SIG-M5 (cell line): ENCODE measurements at places on chromosomes 4 and X.

GRCh38 chrX:107384397-107385105, 64.9 kb upstream of the FRMPD3 start:
- DNase-seq: no peak

DNA sequence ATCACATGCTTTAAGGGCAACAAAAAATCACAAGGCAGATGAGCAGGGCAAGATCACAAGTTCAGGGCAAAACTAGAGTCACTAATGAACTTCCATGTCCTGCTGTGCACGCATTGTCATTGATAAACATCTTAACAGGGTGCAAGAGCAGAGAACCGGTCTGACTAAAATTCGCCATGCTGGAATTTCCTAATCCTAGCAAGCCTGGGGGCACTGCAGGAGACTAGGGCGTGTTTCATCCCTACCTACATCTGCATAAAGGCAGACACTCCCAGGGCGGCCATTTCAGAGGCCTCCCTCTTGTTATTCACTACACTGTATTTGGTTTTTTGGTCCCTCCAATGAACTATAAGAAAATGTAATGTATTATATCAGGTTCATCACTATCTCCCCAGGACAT, 203.6 kb downstream of the ARHGEF9 start:
- no peak for DNase-seq

DNA sequence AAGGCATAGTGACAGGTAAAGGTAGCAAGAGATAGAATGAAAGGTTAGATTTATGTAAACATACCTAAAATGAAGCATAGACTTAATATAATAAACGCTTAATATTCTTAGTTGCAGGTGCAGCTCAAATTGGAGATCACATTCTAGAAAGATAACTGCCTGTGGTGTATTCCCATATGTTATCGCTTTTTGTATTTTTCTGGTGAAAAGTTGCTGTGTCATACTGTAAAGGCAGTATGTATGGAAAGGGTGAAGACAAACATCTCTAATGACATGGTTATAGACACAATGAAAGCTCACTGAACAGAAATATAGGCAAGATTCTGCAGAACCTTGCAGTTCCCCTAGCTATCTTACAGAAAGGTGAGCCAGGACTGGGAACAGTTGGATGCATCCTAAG, 240.3 kb downstream of the DCLK2 start:
- no peak for DNase-seq

DNA sequence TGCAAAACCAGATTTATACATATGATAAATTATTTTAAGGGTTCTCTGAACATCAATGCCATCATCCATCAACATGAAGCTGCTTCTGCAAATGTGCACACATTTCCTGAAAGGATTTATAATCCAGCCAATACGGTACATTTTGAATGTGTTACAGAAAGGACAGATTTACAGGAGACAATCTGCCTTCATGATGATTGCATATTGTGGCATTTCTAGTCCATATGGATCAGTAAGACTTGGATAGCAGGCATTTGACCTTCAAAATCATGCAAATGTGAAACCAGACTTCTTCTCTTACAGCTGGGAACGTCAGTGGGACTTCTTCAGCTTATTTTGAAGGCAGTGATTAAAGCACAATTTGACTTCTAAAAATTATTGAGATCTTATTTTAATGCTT, 217.3 kb upstream of the GK2 start:
- no peak for DNase-seq

DNA sequence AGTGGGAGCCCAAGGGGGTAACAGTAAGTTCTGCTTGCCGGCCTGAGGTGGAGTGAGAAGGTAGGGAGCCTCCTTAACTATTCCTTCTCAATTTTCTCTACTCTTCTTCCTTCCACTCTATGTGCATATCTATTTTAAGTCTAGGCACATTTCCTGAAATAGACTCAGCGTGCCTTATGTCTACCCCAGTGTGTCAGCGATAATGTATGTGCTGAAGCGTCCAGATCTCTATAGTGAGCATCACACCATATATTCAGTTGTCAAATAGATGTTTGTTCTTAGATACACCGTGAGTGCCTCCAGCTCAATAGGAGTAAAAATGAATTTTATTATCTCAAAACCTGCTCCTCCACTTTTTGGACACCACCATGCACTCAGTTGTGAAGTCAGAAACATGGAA, 51.5 kb upstream of the RAB33B start:
- no peak for DNase-seq

GRCh38 chrX:115030625-115031024, 13.2 kb upstream of the IL13RA2 start:
- no peak for DNase-seq

- DNase-seq: no peak
Measured at GRCh38 chrX:30414144-30414543, 105.0 kb upstream of the NR0B1 start.

- no peak for DNase-seq
Measured at GRCh38 chr4:168394556-168394955, 76.0 kb upstream of the DDX60 start.

DNA sequence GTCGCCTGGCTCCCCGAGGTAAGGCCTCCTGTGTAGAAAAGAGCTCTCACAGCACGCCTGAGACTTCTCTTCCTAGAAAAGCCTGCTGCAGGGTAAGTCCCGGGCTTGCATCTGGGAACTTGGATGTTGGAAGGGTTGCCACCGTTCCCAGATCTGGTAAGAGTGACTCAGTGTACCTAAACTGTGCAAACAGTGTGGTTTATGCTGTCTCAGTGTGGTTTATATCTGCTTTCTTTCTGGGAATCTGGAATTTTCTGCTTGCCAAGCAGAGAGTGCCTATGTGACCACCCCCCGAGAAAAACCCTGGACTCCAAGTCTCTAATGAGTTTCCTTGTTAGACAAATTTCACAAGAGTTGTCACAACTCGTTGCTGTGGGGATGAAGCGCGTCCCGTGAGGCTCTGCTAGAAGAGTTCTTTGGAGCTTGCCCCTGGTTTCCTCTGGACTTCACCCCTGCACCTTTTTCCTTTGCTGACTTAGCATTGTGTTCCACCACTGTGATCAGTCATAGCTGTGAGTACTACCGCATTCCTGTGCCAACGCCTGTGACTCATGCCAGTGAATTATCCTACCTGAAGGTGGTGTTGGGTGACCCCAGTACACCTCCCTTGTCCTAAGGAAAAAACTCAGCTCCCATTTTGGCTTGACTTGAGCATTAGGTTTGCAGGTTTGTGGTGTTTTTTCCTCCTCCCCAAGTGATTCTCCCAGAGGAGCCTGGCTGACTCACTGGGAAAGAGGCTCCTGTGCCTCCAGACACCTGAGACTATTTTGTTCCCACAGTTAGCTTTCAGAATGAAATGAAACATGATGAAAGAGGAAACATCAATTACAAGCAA, 14.5 kb downstream of the SLC2A9 start:
- DNase-seq: no peak

GRCh38 chr4:82809619-82810018, 11.0 kb upstream of the SCD5 start:
- no peak for DNase-seq

- DNase-seq: no peak
Measured at GRCh38 chr4:152010710-152011079, 249.9 kb upstream of the GATB start.

GRCh38 chr4:151641167-151641566, 119.6 kb downstream of the GATB start:
- no peak for DNase-seq

- no peak for DNase-seq
Measured at GRCh38 chr4:73142995-73143547, 73.6 kb upstream of the COX18 start.

DNA sequence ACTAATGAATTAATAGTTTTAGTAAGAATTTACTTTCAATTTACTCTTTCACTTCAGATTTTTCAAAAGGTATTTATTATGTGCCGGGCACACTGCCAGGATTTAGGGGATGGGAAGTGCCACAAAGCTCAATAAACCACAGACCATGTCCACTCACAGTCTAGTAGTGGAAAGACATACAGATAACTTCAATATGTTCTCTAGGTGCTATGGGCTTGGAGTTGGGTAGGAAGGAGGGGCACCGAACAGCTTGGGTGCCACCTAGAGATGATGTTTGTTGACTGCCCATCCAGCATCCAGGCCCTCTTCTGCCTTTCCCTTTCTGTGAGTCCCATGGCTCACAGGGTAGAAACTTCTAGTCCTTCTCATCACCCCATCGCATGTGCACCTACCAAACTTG, 17.8 kb downstream of the MFAP3L start:
- no peak for DNase-seq

GRCh38 chr4:85489273-85489981, 14.5 kb downstream of the ARHGAP24 start:
- DNase-seq: no peak

- no peak for DNase-seq
Measured at GRCh38 chr4:138673053-138673452, 342.5 kb upstream of the NOCT start.

DNA sequence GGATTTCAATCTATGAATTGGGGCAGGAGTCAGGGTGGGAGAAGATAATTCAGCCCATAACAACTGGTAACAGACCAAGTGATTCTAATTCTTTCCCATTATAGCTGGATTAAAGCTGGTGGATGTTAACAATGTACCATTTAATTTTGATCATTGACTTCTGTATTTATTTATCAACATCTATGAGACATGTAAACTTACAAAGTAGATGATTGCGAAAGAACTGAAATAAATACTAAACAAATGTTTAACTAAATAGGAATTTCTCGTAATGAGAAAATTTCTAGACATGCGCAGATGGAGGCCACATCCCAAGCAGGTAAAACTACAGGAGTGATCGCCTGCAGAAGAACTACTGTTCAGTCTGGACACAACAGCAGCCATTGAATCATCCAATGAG, 107.1 kb downstream of the NR3C2 start:
- no peak for DNase-seq

- no peak for DNase-seq
Measured at GRCh38 chrX:23989689-23990088, 37.3 kb downstream of the KLHL15 start.

GRCh38 chrX:21873063-21873775, 17.4 kb downstream of the YY2 start:
- DNase-seq: no peak

- no peak for DNase-seq
Measured at GRCh38 chrX:107845625-107846024, 20.0 kb downstream of the MID2 start.

- DNase-seq: no peak
Measured at GRCh38 chr4:123649250-123649644, 252.7 kb downstream of the SPRY1 start.

DNA sequence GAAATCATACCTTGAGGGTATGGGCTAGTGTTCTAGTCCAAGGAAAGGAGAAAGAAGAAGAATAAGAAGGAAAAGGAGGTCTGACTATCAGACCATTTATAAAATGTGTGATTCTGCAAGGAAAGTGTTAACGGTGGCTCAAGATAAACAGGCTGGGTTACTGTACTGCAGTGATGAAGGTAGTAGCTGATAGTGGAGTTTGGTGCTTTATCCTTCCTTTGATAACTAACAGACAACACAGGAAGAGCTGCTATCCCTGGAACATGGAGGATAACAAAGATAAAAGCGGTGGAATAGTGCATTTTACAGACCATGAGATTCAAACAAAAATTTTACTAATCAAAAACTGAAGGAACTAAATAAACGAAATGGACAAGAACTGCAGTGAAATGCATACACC, 2.6 kb downstream of the UNC5C start:
- no peak for DNase-seq

GRCh38 chrX:1491851-1492349, 39.2 kb upstream of the ASMTL start:
- DNase-seq: no peak

GRCh38 chr4:153362184-153362583, 17.7 kb downstream of the MND1 start:
- DNase-seq: no peak

- no peak for DNase-seq
Measured at GRCh38 chrX:134365904-134366303, 94.1 kb upstream of the HPRT1 start.

- DNase-seq: no peak
Measured at GRCh38 chr4:145909281-145909715, 29.3 kb downstream of the ZNF827 start.

- DNase-seq: no peak
Measured at GRCh38 chr4:36358173-36358572, 76.8 kb downstream of the DTHD1 start.

DNA sequence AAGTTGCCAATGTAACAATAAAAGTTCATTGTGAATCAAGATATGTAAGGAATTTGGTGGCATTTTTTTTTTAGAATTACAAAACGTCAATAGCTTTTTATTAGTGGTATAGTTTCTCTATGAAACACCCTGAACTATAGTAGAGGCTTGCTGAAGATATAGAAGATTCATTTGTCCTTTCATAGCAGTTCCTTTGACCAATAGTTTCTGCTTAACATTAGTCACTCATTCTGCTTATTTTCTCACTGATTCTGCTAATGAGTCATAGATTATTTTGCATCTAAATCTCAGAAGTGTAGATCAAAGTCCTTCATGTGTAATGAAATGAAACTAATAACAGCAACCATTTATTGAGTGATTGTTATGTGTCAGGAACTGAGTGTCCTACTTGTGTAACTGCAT, 205.0 kb upstream of the TET2 start:
- DNase-seq: no peak

GRCh38 chrX:125757794-125758564, 408.1 kb downstream of the DCAF12L2 start:
- no peak for DNase-seq

- DNase-seq: no peak
Measured at GRCh38 chrX:52271206-52271605, 86.5 kb downstream of the MAGED4 start.

DNA sequence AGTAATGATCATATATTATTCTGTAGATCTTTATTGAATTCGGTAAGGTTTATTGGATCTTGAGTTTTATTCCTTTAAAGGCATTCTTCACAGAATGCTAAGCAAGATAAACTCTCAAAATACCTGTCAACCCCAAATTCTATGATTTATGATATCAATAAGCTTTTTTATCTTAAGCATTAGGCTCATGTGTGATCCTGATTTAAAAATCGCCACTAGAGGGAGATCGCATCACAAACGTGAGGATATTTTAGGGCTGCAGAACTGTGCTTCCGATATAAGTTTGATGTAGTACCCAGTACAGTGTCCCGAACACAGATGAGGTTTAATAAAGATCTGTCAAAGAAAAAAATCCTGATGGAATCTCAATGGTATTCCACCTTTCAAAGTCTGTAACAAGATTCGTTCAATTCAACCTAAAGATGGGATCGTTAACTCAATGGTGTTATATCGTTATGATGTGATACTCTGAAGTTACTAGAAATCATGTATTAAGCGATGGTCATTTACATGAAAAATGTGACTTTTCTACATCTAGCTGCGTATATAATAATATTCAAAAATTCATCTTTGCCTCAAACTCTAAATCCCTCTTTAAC, 169.0 kb downstream of the CORIN start:
- no peak for DNase-seq

GRCh38 chr4:153297116-153297515, 47.4 kb upstream of the MND1 start:
- no peak for DNase-seq

GRCh38 chr4:7357323-7357722, 77.4 kb downstream of the PSAPL1 start:
- DNase-seq: no peak

GRCh38 chr4:67873116-67873515, 10.7 kb downstream of the TMPRSS11D start:
- DNase-seq: no peak
